ENCODE measurements at places on chromosomes 5 and 9.

DNA sequence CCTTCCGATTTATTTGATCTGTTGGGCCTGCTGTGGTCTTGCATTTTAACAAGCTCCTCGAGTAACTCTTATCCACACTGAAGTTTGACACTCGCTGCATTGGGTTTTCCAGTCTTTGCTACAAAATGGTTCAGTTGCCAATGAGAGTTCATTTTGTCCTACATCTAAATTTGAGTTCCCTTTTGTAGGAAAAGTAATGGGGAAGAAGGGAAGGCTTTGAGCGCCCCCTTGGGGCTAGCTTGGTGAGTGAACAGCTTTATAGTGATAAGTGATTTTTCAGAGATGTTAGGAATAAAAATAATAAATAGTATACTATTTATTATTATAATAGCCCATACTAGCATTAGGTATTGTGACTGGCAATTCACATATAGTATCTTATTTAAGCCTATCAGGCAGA is 89.9 kb upstream of the GNAQ start:
- peak; percentile 37 for DNase-seq

DNA sequence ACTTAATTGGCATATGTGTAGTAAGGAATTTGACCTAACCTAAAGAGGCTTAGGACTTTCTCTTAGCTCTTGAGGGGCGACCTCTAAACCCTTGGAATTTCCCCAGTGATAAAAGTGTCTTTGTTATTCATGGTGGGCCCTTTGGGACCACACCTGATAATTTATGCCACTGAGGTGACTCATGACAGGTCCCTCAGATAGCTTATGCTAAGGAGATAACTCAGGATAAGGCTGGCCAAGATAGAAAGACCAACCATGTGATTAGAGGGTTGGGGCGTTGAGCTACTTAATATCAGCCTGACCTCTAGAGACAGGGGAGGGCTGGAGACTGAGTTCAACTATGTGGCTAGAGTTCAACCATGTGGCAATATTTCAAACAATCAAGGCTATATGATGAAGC is 218.1 kb downstream of the AP3B1 start:
- DNase-seq, result no peak

DNA sequence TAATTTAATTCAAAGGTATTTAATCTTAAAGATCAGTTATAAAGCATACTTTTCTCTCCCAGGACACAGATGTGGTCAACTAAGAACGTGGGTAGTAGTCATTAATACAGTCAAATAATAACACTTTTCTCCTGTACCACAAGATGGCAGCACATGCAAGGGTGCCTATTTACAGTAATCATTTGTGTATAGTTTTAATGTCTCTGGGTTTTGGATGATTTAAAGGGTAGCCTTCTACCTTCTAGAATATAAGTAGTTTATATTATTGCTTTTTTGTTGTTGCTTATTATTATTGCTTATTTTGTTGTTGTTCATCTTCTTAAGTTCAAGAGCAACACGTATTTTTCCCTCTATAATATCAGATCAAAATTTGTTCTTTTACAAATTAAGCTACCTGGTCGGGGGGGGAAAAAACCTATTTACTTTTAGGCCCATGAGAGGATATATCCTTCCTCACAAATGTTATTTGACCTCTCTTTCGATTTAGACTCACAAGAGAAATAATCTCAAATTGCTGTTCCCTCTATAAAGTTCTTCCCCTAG is 59.6 kb upstream of the SLC27A6 start:
- peak; percentile 4 for DNase-seq

DNA sequence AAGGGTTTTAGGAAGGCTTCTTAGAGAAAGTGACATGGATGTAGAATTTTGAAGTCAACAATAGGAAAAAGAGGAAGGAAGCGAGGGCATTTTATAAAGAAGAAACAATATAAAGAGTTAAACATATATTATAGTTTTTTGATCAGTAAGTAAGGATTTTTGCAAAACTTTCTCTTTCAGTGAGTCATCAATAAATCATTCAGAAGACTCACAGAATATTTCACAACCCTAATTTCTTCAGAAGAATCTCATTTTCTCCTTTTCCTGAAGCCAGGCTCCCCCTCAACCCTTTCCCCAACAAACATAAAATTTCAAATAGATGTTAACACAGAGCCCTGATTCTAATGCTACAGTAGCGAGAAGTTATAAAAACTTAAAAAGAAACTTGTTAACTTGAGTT is 4.3 kb upstream of the COX7C start:
- DNase-seq, result no peak

GRCh38 chr9:131885144-131885609 is 145.3 kb upstream of the RAPGEF1 start:
- DNase-seq, result no peak

DNA sequence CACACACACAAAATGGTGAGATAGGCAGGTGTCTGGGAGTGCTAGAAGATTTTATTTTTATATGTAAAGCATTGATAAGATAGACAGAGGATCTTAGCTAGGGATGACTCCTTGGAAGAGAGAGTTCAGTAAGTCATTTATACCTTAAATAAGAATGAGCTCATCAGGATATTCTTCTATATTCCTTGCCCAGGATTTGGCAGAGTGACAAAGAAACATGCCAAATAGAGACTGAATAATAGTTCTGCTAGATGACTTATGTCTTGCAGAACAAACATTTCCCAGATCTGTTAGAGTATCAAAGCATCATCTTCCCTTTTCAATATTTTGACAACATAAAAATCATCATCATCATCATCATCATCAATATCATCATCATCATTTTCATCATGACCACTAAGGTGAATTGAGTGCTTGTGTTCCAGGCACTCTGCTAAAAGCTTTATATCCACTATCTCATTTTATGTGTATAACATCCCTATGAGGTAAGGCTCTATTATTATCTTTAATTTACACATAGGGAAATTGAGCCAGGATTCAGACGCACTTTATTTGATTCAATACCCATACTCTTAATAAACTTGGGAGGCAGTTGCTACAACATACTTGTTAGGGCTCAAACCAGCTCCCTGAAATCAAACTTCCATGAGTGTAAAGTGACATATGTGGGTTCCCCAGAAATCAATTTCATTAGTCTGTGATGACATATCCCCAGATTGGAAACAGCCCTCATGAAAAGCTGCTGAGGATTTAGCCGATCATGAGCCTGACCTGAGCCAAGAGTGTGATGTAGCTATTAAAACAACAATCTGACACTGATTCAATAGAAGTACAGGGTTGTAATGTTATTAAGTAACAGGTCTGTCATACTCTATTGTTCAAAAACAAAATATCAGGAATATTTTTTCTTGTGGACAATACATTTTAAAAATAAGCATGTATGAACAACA is 176.3 kb upstream of the SEMA6A start:
- DNase-seq, result no peak

DNA sequence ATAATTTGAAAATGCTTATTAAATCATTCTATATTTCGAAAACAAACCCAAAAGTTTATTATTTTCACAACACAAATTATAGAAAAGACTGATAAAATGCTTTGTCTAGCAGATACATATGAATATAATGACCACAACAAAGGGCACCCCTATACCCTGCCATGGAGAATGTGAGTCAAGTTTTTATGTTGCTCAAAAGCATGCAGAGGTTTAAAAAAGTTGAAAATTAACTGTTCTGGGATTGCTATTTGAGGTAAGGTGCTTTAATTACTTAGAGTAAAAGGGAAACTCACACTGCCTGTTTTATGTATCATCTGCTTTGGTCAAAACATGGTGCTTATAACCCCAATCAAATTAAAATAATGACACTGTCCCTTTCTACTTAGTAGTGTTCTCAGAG is 41.0 kb downstream of the MLANA start:
- no peak for DNase-seq

All from stimulated activated CD4-positive, alpha-beta T cell treated with anti-CD3 and anti-CD28 coated beads, Interleukin-2, amount 100 ng/mL, for 4 hours (primary cell).